Hematopoietic multipotent progenitor cell (in vitro differentiated cells): ENCODE measurements at places on chromosomes 6 and 20. TPM values are rescaled to one million over a fixed set of nuclear protein-coding genes. Genes with fewer than 3 reads are reported as not detected.

GRCh38 chr20:54257071-54257816, 49.4 kb downstream of the PFDN4 start:
- no peak for DNase-seq

- no peak for DNase-seq
Measured at GRCh38 chr20:19834783-19835182, 76.7 kb downstream of the RIN2 start.

- DNase-seq: no peak
Measured at GRCh38 chr20:3934624-3935023, 45.4 kb downstream of the PANK2 start.

The ARMC12 gene
- total RNA-seq: 0.81 TPM

The LRP11 gene
- 1.3 TPM for total RNA-seq

GRCh38 chr20:3646651-3647050, 16.5 kb downstream of the GFRA4 start:
- DNase-seq: no peak

DNA sequence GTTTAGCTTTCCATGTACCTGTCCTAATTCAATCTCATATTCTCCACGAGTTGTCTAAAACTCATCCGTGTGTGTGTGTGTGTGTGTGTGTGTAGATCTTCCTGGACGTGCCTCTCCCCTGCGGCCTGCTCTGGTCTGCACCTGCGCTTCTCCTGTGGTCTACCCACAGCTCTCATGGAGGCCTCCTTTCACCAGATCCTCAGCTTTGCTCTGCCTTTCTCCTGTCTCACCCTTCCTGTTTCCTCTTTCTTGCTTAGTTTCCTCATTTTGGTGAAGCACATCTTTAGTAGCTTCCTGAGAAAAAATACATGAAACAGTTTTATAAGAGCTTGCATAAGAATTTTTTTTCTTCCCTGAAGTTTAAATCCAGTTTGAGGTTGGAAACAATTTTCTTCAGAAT, 18.1 kb downstream of the SLX4IP start:
- DNase-seq: peak; percentile 83

The SEL1L2 gene
- not detected for total RNA-seq

- peak; percentile 37 for DNase-seq
Measured at GRCh38 chr6:98839781-98840361, 5.5 kb downstream of the POU3F2 start.

GRCh38 chr6:112202639-112203341, 51.6 kb downstream of the LAMA4 start:
- DNase-seq: no peak

DNA sequence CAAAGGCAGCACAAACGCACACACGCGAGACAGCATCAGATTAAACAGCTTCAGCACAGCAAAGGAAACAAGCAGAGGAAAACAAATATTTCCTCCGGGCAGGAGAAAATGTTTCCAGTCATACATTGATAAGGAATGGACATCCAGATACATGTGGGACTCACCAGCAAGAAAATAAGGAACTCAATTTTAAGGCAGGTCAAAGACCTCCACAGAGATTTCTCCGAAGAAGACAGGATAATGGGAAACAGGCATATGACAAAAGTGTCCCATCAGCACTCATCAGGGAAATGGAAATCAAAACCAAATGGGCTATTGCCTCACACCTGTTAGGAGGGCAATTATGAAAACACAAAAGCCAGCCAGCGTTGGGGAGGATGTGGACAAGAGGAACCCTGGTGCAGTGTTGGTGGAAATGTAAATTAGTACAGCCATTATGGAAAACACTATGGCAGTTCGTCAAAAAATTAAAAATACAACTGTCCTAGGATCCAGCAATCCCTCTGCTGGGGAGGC, 9.7 kb upstream of the SLCO4A1 start:
- DNase-seq: no peak

The OR2J3 gene
- total RNA-seq: not detected

The GNL1 gene
- total RNA-seq: 46.6 TPM

- DNase-seq: no peak
Measured at GRCh38 chr20:43015566-43015965, 174.1 kb downstream of the PTPRT start.

DNA sequence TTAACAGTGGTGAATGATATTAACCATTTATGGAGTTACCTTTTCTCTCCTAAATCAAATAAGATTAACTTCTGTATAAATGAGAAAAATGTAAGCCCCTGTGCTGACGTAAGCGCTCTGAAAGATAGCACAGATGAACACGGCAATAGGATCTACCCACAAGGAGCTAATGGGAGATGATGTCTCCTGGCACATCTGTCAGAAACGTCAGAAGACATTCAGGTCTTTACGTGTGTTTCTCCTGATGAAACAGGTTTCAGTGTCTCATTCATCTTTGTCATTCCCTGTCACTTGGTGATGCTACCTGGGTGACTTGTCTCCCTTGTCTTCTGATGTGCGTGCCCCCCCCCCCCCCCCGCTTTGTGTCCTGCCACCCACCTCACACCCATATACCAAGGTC, 189.7 kb downstream of the DTNBP1 start:
- DNase-seq: no peak

The EPHA7 gene
- total RNA-seq: not detected

DNA sequence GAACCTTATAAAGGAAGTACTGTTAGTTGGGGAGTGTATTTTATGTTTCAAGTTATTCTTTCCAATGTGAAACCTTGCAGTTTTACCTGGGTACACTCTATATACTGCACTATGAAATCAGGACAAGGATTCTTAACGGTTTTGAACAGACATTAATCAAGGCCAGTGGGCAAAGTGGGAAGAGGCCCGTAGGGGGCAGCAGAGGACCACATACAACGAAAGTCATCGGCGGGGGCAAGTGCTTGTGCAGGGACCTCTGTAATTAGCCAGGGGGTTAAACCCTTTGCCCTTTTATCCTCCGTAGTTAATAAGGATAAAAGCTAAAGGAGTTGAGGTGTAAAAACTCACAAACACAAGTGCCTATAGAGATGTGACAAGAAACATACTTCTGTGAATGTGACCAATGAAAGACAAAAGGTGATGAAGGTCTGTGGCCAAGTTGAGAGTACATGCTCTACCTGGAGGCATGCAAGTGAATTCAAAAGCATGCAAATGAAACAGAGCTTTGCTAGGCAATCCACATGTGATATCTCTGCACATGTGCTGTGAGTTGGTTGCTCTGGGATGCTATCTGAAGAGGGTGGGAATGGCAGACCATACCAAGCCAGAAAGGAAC, 392.7 kb upstream of the MAN1A1 start:
- DNase-seq: peak; percentile 85

The MDFI gene
- not detected for total RNA-seq

DNA sequence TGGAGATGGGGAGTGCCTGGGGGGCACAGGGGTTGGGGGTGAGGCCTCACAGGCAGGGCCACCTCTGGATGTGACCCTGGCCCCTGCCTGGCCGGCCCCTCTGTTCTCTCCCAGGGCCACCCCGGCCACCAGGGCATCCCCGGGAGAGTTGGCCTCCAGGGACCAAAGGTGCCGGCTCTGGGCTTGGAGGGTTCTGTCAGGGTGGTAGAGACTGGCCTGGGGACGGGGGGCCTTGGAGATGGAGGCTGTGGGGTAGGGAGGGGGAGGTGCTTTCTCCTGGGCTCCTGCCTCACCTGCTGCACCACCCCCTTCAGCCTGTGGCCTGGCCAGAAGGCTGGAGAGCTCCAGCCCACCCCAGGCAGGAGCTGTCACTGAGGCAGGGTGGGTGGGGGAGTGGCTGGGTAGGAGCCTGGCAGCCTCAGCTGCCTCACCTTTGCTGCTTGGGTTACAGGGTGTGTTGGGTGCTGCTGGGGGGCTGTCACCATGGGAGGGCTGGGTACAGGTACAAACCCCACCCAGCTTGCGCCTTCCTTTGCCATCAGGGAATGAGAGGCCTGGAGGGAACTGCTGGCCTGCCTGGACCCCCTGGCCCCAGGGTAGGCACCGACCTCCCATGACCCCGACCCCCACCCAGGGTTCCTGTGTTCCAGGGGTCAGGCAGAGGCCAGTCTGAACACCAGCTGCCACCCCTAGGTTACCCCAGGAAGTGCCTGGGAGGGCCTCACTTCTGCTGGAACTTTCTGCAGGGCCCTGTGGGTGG, 32.7 kb downstream of the COL20A1 start:
- DNase-seq: no peak

DNA sequence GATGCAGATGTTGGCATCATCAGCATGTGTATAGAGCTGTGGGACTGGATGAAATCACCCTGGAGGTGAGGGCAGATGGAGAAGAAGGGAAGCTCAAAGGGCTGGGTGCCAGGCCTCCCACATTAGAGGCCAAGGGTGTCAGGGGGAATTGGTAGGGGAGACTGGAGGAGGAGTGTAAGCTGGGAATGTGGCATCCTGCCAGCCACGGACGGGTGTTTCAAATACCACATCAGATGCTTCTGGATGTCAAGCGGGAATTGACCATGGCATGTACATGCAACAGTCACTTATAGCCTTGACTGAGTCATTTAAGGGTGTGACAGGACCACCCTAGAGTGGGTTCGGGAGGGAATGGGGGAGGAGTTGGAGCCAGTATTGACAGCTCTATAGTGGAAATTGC, 9.6 kb downstream of the ERGIC3 start:
- DNase-seq: no peak

DNA sequence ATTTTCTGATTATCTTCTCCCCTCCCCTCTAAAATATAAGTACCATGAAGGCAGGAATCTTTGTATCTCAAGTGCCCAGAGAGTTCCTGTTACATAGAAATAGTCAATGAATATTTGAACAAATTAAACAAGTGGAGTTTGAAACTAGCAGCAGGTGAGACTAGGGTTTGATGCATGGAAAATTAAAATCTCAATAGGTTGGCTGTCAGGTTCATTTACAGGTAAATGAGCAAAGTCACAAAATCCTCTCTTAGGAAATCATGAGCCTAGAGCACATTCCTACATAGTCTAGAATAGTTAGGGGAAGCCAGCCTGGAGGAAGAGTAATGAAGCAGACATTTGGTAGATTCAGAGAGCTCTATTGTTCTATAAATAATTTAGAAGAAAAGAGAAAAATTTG, 140.4 kb downstream of the HS3ST5 start:
- DNase-seq: no peak

The TTPAL gene
- 2.4 TPM for total RNA-seq

GRCh38 chr6:125431971-125432370, 130.2 kb upstream of the HDDC2 start:
- no peak for DNase-seq

DNA sequence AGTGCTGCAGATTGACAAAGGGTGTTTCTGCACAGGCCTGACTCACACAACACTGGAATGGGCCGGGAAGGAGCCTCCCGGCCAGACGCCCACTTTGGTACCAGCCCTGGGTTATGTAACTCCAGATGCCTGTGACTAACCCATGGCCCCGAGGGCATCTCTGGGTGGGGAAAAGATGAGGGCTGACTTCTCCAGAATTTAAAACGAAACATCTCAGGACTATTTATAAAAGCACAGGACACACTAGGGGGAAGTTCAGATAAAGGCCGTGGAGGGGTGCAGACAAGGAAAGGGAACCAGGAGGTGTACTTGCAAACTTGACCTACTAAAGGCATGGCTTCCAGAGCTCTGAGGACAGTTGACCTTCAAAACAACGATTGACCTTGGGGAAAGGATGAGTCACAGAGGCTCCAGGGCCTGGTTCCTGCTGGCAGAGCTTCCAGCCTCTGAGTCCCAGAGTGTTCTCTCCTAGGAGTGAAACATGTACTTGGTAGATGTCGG, 196.9 kb downstream of the NFATC2 start:
- no peak for DNase-seq

The PLEKHG1 gene
- total RNA-seq: 1.9 TPM

The GLP1R gene
- total RNA-seq: not detected
